EH (cell line): ENCODE measurements at places on chromosomes 5 and 9.

DNA sequence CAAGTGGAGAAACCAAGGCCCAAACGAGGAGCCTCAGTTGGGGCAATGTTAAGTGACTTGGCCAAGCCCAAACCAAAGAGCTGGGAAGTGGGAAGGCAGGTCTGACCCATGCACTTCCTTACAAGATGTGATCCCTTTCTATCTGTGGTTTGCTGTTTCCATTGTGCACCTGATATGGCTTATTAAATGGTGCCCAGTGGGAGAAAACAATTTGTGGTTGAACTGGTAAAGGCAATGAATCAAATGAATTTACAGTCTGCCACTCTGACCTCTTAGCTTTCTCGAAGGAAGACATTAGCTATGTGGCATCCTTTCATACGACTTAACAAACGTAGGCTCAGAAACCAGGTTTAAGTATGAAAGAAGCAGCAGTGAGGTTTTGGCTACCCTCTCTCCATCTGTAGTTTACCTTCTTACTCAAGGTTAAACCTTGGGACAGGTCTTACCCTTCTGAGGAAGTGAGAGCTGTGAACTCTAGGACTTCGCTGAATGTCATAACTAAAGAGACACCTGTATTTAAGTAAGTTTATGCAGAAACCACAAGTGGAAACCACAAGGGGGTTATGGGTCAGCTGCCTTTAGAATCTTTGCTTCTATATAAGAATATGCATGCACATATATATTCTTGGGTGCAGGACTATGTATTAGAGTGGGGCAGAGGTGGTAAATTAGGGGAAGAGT, 100.5 kb upstream of the SPATA31D4 start:
- no peak for DNase-seq

DNA sequence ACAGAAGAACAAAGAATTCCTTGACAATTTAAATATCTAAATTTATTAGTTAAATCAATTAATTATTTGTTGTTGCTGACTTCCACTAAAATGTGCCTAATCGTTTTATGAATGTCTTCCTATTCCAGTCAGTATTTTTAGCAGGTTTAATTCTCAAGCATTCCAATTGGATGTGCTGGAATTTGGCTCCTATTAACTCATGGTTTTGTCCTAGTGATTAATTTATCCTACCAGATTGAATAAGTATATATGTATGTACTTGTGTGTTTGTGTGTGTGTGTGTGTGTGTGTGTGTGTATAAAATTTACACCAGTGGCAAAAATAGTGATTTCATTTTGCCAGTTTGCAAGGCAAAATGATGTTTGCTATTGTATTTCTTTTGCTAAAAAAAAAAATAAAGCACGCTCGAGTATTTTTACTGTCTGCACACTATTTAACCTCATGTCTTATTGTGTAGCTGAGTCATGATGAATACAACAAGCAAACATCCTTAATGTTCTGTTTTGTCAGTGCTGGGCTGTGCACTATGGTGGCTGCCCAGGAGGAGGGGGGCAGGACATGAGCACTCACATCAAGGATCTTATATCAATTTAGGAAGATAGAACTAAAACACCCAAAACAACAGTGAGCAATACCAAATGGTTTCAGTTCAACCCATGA, 375.5 kb downstream of the PDE4D start:
- DNase-seq, result peak; percentile 71

DNA sequence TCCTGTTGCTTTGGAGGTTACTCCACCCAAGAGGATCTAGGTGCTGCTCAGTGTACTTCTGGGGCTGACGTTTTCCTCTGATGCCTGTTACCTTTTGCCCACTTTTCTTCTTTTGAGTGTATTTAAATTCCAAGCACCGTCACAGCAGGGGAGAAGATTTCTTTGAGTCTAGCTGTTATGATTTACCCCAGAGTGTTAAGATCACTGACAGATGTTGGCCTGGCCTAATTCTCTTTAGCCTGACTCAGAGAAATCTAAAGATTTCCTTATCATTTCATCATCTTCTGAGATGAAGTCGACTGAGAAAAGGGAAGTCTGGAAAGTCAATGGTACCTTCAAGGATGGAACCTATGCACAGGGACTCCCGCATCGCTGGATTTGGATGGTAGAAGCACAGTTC, 191.5 kb downstream of the FBXL7 start:
- peak; percentile 70 for DNase-seq

- peak; percentile 51 for DNase-seq
These were observed 180.4 kb upstream of the ACTBL2 start for GRCh38 chr5:57662991-57663390.

DNA sequence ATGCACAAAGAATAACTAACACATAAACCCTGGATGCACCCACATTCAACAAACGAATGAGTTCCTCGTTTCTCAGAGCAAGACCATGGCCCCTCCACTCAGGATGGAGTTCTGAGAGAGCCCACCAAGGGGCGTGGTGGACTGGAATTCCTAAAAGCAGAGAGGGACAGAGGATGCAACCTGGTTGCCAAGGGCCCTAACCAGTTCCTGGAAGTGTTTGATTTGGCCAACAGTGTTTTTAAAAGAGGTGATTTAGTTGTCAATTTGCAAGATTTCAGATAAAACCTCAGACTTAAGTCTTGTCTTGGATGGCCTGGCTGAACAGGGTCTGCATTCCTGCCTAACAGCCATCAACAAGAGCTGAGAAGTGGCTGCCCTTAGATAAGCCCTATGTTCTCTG, 34.4 kb downstream of the GLRA1 start:
- DNase-seq, result no peak

GRCh38 chr5:95070453-95070852, 214.4 kb downstream of the MCTP1 start:
- no peak for DNase-seq

DNA sequence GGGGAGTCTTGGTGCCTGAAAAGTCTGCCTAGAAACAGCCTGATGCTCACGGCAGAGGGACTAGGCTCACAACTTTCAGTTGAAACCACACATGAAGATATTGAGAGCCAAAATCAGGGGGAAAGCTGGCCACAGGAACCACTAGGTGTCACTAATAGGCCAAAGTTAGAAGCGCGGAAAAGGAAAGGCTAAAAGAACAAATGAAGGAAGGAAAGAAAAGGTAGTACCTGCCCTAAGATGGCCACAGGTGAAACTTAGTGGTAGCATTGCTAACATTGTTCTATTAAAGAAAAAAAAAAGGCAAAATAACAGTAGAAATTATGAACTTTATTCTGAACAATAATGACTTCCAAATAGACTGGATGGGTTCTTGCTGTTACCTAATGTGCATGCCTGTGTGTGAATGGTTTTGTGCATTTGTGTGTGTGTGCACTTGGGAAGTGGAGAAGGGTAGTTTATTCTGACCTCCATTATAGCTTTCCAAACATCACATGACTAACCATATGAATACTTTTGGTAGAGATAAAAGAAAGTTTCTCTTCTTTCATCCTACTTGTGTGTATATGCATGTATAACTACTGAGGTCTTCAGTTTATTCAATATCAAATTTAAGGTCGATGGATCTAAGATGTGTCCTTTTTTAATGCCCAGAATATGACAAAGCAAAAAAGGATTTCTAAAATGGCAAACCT, 2.1 kb upstream of the RFESD start:
- peak; percentile 62 for DNase-seq

DNA sequence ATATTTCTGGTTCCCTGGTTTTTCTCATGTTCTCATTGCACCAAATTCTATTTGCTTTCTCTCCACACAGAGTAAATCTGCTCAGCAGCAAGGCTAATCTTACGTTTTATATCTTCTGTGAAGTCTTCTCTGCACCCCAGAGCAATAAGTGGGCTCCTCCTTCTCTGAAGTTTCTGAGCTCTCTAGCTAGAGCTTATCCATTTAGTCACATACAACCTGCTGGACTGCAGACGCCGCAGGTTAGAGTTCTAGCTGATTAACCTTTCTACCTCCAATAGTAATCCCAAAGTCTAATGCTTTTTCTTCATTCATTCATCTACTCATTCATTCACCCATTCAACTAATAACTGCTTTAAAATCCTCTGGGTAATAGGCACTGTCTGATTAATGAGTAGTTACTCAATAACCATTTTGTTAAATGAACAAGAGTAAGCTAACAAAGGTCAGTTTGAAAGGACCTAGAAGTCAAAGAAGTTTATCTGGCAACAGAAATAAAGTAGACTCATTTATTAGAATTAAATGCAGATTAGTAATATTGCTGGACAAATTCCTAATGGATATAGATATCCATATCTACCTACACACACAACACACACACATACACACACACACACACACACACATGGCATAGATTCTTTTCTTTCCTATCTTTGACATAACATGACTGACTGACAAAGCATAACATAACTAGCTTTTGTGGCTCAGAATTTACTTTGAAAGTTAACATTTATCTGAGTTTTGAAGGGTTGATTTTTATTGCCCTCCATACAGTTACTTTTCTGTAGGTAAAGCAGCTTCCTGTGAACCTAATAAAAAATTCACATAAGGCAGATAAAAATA, 984.6 kb upstream of the SEMA6A start:
- DNase-seq, result no peak

DNA sequence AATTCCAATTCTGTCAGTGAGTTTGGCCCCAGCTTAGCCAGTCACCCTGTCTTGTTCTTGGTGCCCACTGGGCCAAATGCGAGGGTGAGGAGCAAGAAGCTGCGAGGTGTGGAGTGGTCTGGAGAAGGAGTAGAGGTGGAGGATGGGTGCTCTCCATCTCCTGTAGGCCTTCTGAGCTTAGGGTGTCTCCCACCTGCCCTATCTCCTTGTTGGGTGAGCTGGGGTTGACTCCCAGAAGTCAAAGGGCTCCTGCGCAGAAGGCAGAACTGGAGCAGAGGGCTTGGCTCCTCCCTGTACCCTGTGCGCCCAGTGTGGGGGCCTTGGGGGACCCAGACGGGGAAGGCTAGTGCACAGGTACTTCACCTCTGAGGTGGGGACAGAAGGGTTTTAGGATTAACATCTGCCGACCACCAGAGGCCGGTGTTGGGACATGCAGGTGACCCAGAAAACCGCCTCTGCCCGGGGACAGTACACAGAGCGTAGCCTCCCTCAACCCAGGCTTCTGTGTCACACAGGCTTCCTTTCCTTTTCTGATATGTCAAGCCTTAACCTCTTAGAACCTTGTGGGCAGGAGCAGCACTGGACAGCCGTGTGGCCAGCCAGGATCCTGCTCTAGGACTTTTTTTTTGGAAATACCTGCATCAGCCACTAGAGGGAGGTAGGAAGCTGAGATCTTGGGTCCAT, 16.9 kb downstream of the IL5 start:
- peak; percentile 67 for DNase-seq

GRCh38 chr9:118522093-118523028, 818.2 kb downstream of the TLR4 start:
- DNase-seq, result peak; percentile 61

DNA sequence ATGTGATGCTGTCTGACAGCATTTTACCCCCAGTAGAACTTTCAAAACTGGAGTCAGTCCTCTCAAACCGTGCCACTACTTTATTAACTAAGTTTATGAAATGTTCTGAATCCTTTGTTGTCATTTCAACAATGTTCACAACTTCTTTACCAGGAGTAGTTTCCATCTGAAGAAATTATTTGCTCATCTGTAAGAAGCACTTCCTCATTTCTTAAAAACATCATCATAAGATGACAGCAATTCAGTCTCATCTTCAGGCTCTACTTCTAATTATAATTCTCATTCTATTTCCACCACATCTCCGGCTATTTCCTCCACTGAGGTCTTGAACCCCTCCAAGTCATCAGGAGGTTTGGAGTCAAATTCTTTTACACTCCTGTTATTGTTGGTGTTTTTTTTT, 2.3 kb upstream of the TAS2R1 start:
- DNase-seq, result no peak

GRCh38 chr5:161548487-161549094, 2.1 kb upstream of the GABRB2 start:
- no peak for DNase-seq

DNA sequence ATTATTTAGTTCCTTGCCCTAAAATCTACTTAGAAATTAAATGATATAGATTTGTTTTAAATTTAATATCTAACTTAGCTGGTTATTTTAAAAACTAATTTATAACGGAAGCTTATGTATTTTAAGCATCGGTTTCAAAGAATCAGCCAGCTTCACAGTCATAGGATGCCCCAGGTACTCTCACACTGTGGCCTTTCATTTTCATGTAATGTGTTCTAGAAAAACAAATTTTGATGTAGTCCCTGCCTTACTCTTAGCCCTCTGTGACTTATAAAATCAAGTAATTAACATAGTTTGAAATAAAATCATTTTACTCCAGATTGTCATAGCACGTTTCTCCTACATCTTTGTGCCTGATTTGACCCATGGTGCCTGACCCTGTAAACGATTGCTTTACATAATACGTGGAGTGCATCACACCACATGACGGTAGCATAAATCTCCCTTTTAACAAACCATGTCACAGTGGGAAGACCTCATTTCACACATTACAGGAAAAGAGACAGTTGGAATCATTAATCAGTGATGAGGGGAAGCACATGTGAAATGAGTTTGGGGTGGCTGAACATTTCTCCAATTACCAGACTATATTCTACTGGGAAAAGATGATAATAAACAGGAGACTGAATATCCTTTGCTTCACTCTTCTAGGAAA, 731.5 kb upstream of the CDH9 start:
- no peak for DNase-seq

GRCh38 chr9:34140853-34141252, 14.4 kb upstream of the DCAF12 start:
- DNase-seq, result no peak

DNA sequence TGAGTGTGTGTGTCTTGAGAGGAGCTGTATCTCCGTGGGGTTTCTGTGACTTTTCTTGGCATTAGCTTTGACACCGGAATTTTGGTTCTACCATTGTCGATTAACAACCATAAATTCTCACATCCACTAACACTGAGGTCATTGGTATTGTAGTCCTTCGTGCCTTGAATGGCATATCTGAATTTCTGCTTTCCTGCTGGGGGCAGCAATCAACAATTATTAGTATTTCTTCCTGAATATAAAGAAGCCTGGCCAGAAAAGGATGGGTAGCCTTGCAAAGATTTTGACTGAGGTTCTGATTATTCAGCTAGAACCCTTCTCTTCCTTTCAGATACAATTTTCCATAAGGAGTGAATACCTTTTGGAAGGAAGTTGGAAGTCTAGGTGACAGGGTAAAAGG, 33.5 kb upstream of the SHOC1 start:
- DNase-seq, result peak; percentile 47

GRCh38 chr5:66702426-66702825, 106.2 kb downstream of the MAST4 start:
- no peak for DNase-seq

GRCh38 chr5:71828291-71829040, 109.4 kb downstream of the CARTPT start:
- peak; percentile 64 for DNase-seq

- DNase-seq, result peak; percentile 52
These were observed 332.3 kb downstream of the TRPM3 start for GRCh38 chr9:70789086-70789485.

GRCh38 chr5:149939546-149939945, 5.0 kb downstream of the PDE6A start:
- DNase-seq, result no peak

DNA sequence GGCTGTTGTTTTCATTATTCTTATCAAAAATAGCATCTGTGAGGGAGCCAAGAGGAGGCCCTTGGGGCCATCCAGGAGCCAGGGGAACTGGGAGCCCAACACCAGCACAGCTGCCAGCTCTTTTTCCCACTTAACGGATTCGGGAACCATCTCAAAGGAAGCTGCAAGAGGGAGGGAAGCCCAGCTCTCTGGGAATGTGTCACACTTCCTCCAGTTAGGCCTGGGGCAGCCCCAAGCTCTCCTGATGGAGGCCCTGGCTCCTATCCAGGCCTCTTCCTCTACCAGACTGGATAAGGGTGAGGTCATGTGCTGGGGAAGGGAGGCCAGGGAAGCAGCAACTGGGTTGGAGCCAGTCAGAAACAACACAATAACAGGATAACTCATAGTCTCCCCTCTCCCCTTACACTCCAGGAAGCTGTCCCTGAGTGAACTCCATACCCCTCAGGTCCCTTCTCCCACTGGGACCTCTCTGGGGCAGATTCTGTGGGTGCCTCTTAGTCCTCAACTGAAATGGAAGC, 12.7 kb downstream of the CSF2 start:
- peak; percentile 98 for DNase-seq
